ENCODE measurements at places on chromosomes 16 and 17.
A peak's percentile ranks its signal among the peaks of the same experiment; 100 is the strongest.

GRCh38 chr16:19094542-19095365 is 19.0 kb upstream of the ITPRIPL2 start:
- no peaks in the 10 kb centered on the region for H3K27me3 ChIP-seq
- H3K36me3 ChIP-seq = no peaks in the 10 kb centered on the region
- no peak for DNase-seq
- no peak overlapping the region for H3K4me3 ChIP-seq
- no peaks in the 10 kb centered on the region for H3K4me1 ChIP-seq

DNA sequence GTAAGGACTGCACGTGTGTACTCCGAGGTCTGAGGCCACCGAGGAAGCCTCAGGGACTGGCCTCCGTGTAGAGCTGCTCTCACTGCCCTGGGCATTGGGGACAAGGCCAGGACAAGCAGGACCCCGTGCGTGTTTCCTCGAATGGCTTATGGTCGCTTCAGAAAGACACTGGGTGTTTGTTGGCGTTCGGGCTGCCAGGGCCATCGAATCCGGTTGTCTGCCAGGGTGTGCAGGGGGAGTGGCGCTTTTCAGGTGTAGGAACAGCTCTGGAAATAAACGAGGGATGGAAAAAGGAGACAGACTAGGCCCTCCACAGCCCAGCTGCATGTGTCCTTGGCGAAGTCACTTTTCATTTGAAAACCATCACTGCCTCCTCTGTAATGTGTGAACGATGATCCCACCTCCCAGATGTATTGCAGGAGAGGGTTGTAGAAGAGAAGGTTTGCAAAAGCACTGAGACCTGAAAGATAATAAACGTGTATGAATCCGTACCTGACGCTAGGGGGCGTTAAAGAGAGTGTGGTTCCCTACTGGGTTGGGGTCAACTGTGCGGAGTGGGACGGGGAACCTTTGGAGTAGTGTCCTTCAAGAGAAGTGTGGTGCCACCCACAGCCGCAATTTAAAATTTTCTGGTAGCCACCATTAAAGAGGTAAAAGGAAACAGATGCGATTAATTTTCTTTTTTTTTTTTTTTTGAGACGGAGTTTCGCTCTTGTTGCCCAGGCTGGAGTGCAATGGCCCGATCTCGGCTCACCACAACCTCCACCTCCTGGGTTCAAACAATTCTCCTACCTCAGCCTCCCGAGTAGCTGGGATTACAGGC is 2.1 kb upstream of the ZSCAN10 start:
- no peaks in the 10 kb centered on the region for H3K36me3 ChIP-seq
- peaks cover 25% of the 10 kb centered on the region for H3K4me1 ChIP-seq
- DNase-seq = no peak
- no peak overlapping the region for H3K4me3 ChIP-seq
- H3K27ac ChIP-seq = no peak overlapping the region
- peaks cover 46% of the 10 kb centered on the region for H3K27me3 ChIP-seq

- peaks cover 46% of the 10 kb centered on the region for H3K4me1 ChIP-seq
- H3K27me3 ChIP-seq = peaks cover 45% of the 10 kb centered on the region
- no peaks in the 10 kb centered on the region for H3K36me3 ChIP-seq
- no peak for DNase-seq
Measured at GRCh38 chr17:7042501-7043181, 1.3 kb downstream of the SLC16A11 start.

DNA sequence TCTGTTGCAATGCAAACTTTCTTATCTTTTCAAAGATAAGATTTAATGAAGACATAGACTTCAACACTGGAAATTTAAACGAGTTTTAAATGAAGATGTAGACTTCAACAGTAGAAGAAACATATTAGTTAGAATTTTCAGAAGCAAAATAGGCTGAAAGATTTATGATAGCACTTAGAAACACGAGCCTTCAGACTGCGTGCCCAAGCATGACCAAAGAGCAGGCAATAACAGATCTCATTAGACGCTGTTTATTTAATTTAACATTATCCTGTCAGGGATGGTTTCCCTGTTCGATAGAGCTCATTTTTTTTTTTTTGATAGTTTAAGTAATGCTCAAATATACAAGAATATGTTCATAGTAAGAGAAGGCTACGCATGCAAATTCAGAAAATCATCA is 604.7 kb upstream of the SOX9 start:
- no peaks in the 10 kb centered on the region for H3K36me3 ChIP-seq
- no peak for DNase-seq
- H3K4me1 ChIP-seq = no peaks in the 10 kb centered on the region
- H3K4me3 ChIP-seq = no peak overlapping the region

DNA sequence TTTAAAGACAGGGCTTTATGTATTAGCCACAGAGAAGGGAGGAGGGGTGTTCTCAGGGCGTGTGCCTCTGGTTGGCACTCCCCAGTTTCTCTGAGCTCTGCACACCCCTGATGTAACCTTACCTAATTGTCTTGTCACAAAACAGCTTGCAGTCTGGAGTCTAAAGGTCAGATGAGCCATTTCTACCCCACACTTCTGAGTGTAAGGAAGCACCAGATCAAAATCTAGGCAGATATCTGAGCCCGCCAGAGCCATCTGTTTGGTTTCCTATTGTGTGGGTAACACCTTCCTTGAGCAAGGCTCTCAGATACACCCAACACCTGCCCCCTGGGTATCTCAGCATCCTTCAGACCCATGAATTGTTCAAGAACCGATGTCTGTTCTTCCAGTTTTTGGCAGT is 15.5 kb downstream of the CDH1 start:
- no peaks in the 10 kb centered on the region for H3K4me1 ChIP-seq
- no peak overlapping the region for H3K4me3 ChIP-seq
- no peaks in the 10 kb centered on the region for H3K27me3 ChIP-seq
- DNase-seq = no peak
- H3K36me3 ChIP-seq = no peaks in the 10 kb centered on the region
- no peak overlapping the region for H3K27ac ChIP-seq

GRCh38 chr16:48057048-48057447 is 98.7 kb downstream of the ABCC12 start:
- H3K27me3 ChIP-seq = no peaks in the 10 kb centered on the region
- H3K27ac ChIP-seq = no peak overlapping the region
- DNase-seq = no peak
- no peaks in the 10 kb centered on the region for H3K36me3 ChIP-seq
- H3K4me3 ChIP-seq = no peak overlapping the region

- no peak overlapping the region for H3K27ac ChIP-seq
- DNase-seq = no peak
- peaks cover 5% of the 10 kb centered on the region for H3K27me3 ChIP-seq
Measured at GRCh38 chr16:54977211-54977610, 46.5 kb downstream of the IRX5 start.

GRCh38 chr17:53655591-53655990 is 167.1 kb upstream of the KIF2B start:
- no peaks in the 10 kb centered on the region for H3K36me3 ChIP-seq
- H3K27me3 ChIP-seq = no peaks in the 10 kb centered on the region
- H3K27ac ChIP-seq = no peak overlapping the region
- no peak for DNase-seq
- no peaks in the 10 kb centered on the region for H3K4me1 ChIP-seq

GRCh38 chr17:6668727-6669425 is 17.3 kb downstream of the C17orf100 start:
- no peak overlapping the region for H3K27ac ChIP-seq
- H3K27me3 ChIP-seq = no peaks in the 10 kb centered on the region
- H3K36me3 ChIP-seq = no peaks in the 10 kb centered on the region
- H3K4me3 ChIP-seq = no peak overlapping the region
- no peak for DNase-seq
- peaks cover 9% of the 10 kb centered on the region for H3K4me1 ChIP-seq

- no peak overlapping the region for H3K4me3 ChIP-seq
- DNase-seq = no peak
Measured at GRCh38 chr16:71762186-71762585, 37.7 kb upstream of the PHLPP2 start.

DNA sequence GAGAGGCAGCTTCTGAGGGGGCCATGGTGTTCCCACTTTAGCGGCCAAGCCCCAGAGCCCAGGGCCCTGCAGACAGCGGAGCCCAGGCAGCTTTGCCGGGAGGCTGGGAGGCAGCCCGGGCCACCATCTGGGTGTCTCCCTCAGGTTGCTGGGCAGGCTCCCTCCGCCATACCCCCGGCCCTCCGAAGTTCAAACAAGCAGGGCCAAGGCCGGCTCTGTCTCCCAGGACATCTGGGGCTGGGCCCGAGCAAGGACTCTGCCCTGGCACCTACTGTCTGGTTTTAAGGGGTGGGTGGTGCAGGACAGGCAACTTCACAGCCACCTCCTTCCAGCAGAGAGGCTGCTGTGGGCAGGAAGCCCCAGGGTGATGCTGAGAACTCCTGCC is 2.6 kb downstream of the DUS1L start:
- H3K27ac ChIP-seq = no peak overlapping the region
- no peak overlapping the region for H3K4me3 ChIP-seq
- peaks cover 72% of the 10 kb centered on the region for H3K36me3 ChIP-seq
- peaks cover 27% of the 10 kb centered on the region for H3K4me1 ChIP-seq
- H3K27me3 ChIP-seq = no peaks in the 10 kb centered on the region

GRCh38 chr16:50457423-50457822 is 88.6 kb upstream of the BRD7 start:
- DNase-seq = no peak
- no peaks in the 10 kb centered on the region for H3K27me3 ChIP-seq
- no peaks in the 10 kb centered on the region for H3K36me3 ChIP-seq
- peaks cover 31% of the 10 kb centered on the region for H3K4me1 ChIP-seq
- no peak overlapping the region for H3K4me3 ChIP-seq

DNA sequence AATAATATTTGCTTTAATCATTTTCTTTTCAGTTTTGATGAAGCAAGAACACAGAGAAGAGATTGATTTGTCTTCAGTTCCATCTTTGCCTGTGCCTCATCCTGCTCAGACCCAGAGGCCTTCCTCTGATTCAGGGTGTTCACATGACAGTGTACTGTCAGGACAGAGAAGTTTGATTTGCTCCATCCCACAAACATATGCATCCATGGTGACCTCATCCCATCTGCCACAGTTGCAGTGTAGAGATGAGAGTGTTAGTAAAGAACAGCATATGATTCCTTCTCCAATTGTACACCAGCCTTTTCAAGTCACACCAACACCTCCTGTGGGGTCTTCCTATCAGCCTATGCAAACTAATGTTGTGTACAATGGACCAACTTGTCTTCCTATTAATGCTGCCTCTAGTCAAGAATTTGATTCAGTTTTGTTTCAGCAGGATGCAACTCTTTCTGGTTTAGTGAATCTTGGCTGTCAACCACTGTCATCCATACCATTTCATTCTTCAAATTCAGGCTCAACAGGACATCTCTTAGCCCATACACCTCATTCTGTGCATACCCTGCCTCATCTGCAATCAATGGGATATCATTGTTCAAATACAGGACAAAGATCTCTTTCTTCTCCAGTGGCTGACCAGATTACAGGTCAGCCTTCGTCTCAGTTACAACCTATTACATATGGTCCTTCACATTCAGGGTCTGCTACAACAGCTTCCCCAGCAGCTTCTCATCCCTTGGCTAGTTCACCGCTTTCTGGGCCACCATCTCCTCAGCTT is 45.0 kb downstream of the ESRP2 start:
- no peak overlapping the region for H3K27ac ChIP-seq
- no peaks in the 10 kb centered on the region for H3K27me3 ChIP-seq
- H3K4me3 ChIP-seq = no peak overlapping the region
- peak; percentile 4 for DNase-seq
- H3K36me3 ChIP-seq = peaks cover 28% of the 10 kb centered on the region

DNA sequence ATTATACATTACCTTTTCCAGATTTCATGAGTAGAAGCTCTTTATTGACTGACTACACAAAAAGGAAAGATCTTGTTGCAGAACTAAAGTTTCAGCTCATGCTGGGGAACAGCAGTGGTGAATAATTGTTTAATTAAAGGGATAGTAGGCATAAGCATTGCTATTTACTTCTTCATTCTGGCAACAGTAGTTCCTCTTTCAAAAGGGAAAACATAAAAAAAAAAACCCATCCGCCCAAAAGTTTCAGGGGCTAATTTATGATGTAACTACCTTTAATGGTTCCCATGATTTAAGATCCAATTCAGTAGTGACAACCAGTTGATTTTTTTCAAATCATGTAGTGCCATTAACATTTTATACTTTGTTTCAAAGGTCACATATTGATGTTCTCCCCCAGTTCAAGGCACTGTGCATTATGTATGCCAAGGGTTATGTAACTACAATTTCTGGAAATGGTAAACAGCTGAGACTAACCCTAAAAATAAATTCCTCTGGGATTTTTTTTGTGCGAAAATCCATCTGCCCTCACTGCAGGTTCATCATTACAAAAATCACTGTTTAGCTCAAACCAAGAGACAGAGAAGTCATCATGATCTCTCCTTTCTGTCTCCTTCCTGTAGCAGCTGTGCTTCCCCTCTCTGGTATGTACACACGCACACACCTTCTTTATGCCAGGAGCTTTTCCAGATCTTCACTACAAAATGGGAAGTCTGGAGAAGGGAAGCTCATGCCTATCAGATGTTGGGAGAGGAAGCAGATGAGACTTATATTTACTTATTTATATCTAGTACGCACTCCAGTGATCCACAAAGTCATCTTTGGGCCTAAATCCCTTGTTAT is 2.2 kb upstream of the PHLPP2 start:
- no peak for DNase-seq
- H3K36me3 ChIP-seq = no peaks in the 10 kb centered on the region
- H3K4me3 ChIP-seq = no peak overlapping the region
- H3K27me3 ChIP-seq = no peaks in the 10 kb centered on the region

DNA sequence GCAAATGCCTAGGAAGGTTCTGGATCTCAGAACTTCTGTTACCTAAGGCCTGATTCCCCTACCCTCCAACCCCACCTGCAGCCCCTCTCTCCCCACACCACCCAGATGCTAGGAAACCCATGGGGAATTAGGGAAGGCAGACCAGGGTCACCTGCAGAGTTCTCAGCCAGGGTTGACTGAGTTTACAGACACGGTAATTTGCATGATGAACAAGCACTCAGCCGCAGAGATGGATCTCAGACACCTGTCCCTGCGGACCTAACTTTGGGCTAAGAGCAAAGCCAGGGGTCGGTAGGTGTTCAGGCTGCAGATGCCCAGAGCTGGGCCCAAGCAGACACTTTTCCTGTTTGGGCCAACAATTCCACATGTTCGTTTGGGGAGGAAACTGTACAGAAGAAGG is 2.9 kb downstream of the ABI3 start:
- no peak overlapping the region for H3K4me3 ChIP-seq
- peaks cover 14% of the 10 kb centered on the region for H3K4me1 ChIP-seq
- no peaks in the 10 kb centered on the region for H3K36me3 ChIP-seq
- DNase-seq = no peak
- H3K27me3 ChIP-seq = peaks cover 10% of the 10 kb centered on the region
- no peak overlapping the region for H3K27ac ChIP-seq

- H3K27ac ChIP-seq = no peak overlapping the region
- no peaks in the 10 kb centered on the region for H3K36me3 ChIP-seq
- H3K4me1 ChIP-seq = peaks cover 17% of the 10 kb centered on the region
Measured at GRCh38 chr17:39757931-39758873, 20.5 kb downstream of the GRB7 start.

DNA sequence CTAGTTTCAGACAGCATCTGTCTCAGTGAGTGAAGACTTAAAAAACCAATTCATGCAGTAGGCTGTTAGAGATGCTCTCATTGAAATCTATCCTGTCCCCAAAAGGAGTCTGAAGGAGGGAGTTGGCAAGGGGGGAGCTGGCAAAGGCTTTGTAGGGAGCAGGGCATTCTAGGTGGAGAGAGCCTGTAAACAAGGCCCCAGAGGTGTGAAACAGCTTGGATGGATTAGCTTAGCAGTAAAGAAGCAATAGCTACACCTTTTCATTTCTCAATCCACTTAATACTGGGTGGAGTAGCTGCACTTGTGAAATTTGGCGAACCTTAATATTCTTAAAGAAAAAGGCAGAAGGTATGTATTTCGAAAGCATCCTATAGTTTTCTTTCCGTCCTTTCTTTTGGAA is 61.8 kb downstream of the KSR1 start:
- DNase-seq = no peak
- H3K4me1 ChIP-seq = peaks cover 62% of the 10 kb centered on the region
- no peak overlapping the region for H3K4me3 ChIP-seq
- H3K27ac ChIP-seq = no peak overlapping the region
- peaks cover 2% of the 10 kb centered on the region for H3K36me3 ChIP-seq
- H3K27me3 ChIP-seq = no peaks in the 10 kb centered on the region

Measured in spinal cord (tissue), 10 donors.